ENCODE measurements at places on chromosomes 3 and 15.
A peak's percentile ranks its signal among the peaks of the same experiment; 100 is the strongest.

DNA sequence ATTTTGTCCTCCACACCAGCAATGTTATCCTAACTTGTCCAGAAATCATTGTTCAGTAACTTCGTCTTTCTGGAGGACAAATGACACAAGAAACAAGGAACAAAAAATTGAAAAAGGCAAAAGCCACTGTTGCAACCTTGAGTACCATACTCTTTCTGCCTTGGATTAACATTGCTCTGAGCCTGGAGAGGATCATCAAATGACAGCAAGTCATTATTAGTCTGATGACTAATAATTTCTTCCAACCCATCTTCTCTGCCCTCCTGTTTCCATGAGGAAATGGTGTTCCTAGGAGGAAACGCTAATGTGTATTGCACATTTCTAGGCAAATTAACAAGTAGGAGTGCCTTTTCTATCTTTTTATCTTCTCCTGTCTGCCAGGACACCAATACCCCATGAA is 153.9 kb downstream of the PCCB start:
- no peak for DNase-seq

DNA sequence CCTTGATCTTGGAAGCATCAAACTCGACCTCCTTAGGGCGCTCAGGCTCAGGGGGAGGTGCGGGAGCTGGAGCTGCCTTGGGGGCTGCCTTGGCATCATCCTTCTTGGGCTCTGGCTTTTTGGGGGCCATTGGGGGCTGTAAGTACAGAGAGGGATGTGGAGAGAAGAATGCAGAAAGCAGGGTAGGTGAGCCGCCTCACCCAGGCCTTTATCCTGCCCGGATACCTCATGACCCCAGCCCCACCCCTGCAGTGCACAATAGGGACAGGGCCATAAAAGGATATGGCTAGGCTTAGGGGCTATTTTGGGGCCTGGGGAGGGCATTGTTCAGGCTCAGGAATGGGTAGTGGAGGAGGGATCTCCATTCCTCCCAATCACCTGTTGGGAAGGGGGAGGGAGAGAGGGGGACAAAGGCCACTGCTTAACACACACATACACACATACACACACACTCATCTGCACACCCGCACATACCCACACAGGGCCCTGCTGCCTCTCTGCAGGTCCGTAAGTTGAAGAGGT is at the start of gene MYL3:
TSS of gene MYL3 (minus strand) at position 184 of the 522 bp plus-strand sequence. CDS start at position 130, 54 bp downstream.
- no peak for DNase-seq

- DNase-seq, result peak; percentile 86
Measured at GRCh38 chr15:40069178-40070165, 30.5 kb upstream of the SRP14 start.

GRCh38 chr3:141231952-141232823 is 563 bp downstream of the PXYLP1 start:
- no peak for DNase-seq

GRCh38 chr3:46693038-46693891 is at the start of gene ALS2CL:
ALS2CL (minus strand) TSS chr3:46693679; CDS start chr3:46689440, 4,239 bp downstream.
- DNase-seq, result no peak

- DNase-seq, result no peak
Measured at GRCh38 chr3:145911016-145911415, 250.0 kb downstream of the PLOD2 start.

GRCh38 chr3:5012367-5012766 is 33.1 kb downstream of the BHLHE40 start:
- no peak for DNase-seq

- no peak for DNase-seq
Measured at GRCh38 chr15:101521591-101521990, 32.1 kb upstream of the PCSK6 start.

GRCh38 chr3:71225951-71226564 is 357.5 kb downstream of the FOXP1 start:
- no peak for DNase-seq

DNA sequence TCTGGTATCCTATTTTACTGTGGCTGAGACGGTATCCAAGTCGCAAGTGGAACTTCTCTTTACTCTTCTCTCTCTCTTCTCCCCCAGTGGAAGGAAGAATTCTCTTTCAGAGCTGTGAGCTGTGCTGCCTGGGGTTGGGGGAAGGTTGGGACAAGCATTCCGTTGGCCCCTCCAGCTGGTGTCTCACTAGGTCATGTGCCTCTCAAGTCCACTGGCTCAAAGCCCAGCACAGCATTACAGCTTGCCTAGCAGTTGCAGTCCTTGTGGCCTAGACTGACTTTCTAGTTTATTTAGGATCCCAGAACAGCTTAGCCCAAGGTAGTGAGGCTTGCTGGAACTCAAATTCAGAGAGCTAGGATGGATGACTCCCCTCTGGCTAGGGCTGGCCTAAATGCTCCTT is 76.1 kb upstream of the SPATA16 start:
- no peak for DNase-seq

- DNase-seq, result no peak
Measured at GRCh38 chr3:18079739-18080138, 337.3 kb upstream of the TBC1D5 start.

DNA sequence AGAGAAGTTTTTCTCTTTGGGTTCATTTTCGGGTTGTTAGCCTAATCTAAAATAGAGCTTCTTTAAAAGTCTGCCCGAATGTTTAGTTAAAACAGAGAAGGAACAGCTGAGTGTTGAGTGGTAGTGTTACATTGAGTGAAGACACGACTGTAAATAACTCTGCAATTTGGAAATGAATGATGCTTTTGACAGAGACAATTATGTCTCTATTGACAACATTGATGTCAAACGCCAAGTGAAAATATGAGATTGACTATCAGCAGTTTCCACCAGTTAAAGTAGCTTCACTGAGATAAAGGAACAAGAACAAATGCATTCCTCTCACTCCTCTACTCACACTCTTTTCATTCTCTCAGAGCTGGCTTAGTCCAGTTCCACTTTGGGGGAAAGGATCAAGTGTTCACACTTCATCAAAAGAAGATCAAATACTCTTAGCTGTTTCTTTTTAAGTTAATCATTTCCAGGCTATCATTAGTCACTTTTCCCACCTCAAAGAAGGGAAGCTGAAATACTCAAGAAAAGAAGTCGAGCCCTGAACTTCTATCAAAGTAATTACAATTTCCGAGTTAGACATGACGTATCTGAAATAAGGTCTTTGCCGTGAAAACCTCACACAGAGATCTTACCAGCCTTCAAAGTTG is 399.1 kb upstream of the DPH6 start:
- no peak for DNase-seq
